ENCODE measurements at places on chromosomes 1 and 21. TPM values are rescaled to one million over a fixed set of nuclear protein-coding genes. Genes with fewer than 3 reads are reported as not detected.

DNA sequence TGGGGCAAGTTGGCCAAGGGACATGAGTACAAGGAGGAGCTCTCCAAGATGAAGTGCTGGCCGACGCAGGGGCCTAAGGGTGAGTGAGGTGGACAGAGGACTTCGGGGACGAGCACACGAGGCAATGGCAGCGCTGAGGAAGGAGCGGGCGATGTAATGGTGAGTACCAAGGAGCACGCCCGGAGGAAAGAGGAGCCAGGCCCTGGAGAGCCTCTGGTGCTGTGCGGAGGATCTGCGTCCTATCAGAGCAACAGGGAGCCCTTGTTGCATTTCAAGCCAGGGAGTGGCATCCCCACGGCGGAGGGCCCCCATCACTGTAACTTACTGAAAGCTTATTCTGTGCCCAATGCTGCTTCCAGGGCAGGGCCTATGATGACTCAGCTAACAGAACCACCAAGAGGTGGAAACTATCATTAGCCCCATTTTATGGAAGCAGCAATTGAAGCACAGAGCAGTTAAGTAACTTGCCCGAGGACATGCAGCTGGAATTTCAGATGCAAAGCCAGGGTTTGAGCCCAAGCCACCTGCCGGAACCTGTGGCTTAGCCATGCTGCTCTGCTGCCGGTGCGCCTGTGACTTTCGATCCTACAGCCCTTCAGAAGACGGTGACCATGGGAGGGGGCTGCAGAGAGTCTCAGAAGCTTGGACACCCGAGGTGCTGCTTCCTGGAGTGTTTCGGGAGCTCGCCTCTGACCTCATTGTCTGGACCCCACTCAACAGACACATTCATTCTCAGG, 17.6 kb upstream of the AJAP1 start:
- no peaks in the 10 kb centered on the region for H3K4me1 ChIP-seq
- H3K4me3 ChIP-seq, result no peak overlapping the region
- H3K27ac ChIP-seq, result no peak overlapping the region
- H3K27me3 ChIP-seq, result peaks cover 61% of the 10 kb centered on the region
- H3K36me3 ChIP-seq, result no peaks in the 10 kb centered on the region
- no peak for DNase-seq

The TMEM52 gene
- total RNA-seq, result 8.5 TPM

DNA sequence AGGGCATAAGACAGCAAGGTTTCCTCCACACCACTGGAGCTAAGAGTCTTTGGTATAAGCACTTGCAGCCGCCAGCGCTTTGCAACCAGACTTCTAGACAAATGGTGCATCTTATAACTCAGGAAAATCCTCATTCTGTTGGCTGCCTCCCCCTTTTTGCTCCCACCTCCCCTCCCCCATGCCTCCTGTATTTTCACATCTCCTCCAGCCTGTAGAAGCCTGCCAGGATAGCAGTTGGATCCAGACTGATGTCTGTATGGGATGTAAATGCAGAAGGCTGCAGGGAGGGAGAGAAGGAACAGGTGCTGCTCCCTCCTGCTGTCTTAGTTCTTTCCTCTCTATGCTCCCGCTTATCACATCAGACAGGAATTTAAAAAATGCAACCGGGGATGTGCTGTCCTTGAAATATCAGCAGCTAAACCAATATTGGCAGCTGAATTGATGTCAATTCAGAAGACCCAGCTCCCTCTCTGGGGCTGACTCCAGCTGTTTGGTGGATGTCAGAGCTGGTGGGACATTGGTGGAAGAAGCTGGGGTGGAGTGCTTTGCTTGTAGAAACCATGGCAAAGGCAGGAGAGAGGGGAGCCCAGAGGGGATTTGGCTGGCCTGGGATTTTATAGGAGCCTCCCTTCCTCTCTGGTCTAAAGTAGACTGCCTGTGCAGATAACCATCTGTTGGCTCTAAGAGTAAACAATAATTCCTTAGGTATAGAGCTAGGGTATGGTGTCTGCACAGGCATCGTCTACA, 53.5 kb downstream of the NFASC start:
- no peaks in the 10 kb centered on the region for H3K36me3 ChIP-seq
- DNase-seq, result peak; percentile 56
- no peak overlapping the region for H3K4me3 ChIP-seq
- no peaks in the 10 kb centered on the region for H3K4me1 ChIP-seq
- H3K27me3 ChIP-seq, result peaks cover 87% of the 10 kb centered on the region

The TRABD2B gene
- total RNA-seq, result not detected

The PTPN22 gene
- total RNA-seq, result not detected

GRCh38 chr1:205576805-205577761, 54.7 kb downstream of the ELK4 start:
- no peaks in the 10 kb centered on the region for H3K27me3 ChIP-seq
- peaks cover 36% of the 10 kb centered on the region for H3K4me1 ChIP-seq
- H3K4me3 ChIP-seq, result no peak overlapping the region
- H3K36me3 ChIP-seq, result no peaks in the 10 kb centered on the region
